ENCODE measurements at places on chromosomes 6 and 20.
A peak's percentile ranks its signal among the peaks of the same experiment; 100 is the strongest.

GRCh38 chr6:63533026-63533425, 39.3 kb upstream of the LOC128125822 start:
- no peak for DNase-seq

GRCh38 chr20:33262658-33263065, 20.4 kb upstream of the BPIFB1 start:
- DNase-seq: no peak

- DNase-seq: no peak
Measured at GRCh38 chr6:49826743-49827406, 39.5 kb downstream of the CRISP1 start.

DNA sequence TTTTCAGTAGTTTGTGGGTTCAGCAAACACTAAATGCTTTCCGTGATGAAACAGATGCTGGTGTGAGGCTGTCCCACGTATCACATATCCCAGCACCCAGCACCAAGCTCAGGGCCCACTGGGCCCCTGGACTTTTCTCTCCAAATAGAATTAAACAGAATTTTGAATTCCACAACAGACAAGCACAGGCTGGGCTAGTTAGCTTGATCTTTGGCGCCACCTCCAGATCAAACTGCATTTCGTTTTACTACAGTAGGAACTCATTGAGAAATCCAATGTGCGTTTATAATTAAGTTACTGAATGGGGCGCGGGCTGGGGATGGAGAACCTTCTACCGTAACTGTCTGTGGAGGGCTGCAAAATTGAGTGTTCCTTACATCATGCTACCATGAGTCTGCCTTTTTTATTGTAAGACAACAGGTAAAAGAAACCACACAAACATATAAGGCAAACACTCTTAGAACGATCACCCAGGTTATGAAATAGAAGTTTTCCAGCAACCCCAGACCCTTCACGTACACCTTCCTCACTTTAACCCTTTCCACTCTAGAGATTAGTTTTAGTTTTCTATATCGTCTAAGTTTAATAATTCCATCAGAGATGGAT, 107.8 kb downstream of the ZFP64 start:
- DNase-seq: peak; percentile 65

- no peak for DNase-seq
Measured at GRCh38 chr6:147065786-147066185, 138.4 kb upstream of the STXBP5 start.

DNA sequence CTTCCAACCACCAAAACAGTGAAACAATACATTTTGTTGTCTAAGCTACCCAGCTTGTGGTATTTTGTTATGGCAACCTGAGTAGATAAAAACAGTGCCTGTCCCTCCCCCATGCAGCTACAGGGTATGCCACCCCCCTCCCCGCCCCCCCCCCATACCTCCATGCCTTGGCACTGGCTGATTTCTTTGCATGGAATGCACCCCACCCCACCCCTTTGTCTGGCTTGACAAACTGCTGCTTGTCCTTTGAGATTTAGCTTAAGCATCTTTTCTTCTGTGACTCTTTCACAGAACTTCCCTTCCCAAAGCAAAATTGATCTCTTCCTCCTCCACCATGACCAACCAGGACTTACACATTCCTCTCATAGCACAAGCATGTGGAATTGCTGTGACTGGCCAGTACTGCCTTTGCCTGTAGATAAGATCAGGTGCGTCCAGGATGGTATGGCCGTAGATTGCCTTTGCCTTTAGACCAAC, 64.6 kb upstream of the ADGRF1 start:
- DNase-seq: no peak

DNA sequence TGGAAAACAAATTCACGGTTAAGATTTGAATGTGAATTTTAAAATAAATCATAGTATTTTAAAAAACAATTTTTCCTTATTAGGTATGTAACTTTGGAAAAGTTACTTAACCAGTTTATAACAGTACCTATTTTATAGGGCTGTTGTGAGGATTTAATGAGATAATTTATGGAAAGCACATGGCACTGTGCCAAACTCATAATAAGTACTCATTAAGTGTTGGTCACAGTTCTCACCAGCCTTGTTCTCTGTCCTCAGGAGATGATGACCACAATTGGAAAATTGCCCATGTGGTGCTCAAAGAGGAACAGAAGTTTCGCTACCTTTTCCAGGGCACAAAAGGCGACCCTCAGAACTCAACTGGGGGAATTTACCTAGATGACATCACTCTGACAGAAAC, 39.6 kb downstream of the MEP1A start:
- no peak for DNase-seq

- DNase-seq: no peak
Measured at GRCh38 chr6:20325641-20326421, 75.8 kb upstream of the E2F3 start.

GRCh38 chr6:64932486-64932885, 774.5 kb downstream of the EYS start:
- no peak for DNase-seq

DNA sequence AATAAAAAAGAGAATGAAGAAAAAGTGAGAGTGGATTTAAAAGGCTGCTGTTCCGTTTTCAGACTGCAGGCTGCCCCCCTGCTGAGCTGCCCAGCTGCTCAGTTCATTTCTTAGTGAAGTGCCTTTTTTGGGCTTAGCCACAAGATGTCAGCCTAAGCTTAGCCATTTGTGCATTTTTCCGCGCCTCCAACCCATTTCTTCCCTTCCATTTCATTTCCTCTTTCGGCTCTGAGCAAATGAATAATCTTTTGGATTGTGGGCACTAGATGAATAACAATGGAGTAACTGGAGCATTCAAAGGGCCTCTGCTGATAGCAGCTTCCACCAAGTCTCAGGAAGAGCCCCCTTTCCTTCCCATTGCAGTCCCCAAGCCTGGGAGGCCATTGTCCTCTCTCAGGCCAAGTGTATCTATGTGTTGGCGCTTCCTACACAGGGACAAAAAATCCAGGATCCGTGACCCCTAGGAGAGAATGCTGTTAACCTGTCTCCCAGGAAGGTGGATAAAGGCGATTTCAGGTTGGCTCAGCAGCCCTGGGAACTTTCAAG, 83.5 kb upstream of the SPTLC3 start:
- peak; percentile 44 for DNase-seq

GRCh38 chr6:52489881-52490280, 69.7 kb downstream of the EFHC1 start:
- DNase-seq: no peak

DNA sequence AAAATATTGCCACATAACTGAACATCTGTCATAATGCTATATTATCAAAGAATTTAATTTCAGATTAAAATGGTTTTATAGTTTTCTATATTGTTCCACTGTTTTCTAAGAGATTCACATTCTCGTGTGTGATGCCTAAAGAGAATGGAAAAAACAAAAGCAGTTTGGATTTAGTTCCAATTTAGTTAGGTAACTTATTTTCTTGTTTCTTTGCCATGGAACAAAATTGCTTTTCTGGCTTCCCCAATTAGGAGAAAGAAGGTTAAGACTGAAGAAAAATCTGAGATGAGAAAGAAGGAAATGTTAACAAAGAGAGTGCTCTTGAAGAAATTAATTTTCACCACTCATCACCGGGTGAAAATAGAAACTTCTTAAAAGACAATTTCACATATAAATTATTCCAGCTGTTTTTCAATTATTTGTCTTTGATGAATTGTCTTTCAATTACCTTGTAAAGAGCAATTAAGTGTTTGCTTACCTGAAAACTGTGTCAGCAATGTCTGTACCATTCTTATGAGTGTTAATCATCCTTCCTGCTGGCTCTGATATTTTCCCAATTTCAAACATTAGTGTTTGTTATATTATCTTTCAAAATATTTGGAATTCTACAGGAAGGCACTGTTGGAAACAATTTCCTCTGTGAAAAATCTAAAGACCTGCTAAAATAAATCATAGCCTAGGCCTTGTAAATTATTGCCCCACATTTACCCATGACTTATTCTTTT, 19.5 kb downstream of the PHACTR2 start:
- DNase-seq: no peak

DNA sequence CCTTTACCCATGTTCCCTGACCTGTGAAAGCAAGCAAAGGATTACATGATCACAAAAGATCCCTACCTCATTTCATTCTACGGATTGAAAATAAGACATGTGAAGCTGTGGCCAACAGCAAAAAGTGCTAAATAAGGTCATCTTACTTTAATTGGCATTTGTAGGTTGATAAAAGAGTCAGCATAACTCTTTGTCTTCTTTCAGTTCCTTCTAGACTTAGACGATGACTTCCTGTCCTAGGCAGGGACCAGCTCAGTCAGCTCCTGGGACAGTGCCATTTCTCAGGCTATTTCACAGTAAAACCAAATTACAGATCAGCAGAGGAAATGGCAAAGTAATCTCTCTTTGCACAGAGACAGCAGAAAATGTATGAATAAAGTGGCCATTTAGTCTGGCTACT, 480.7 kb downstream of the RFPL4B start:
- no peak for DNase-seq

DNA sequence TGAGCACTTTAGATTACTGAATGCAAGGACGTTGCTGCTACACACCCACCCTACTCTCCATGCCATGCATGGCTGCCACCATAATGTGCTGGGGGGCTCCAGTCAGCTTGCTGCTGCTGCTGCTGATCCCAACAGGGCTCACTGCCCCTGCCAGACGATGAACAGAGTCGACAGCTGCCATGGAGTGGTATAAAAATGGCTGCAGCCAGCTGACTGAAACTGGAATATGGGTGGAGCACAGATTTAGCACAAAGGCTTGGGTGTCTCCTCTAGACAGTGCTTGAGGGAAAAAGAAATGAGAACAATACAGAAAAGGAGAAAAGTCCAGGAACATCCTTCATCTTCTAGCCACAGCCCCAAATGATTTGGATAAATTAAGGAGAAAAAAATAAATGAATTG, 150.7 kb downstream of the PDSS2 start:
- DNase-seq: no peak

- DNase-seq: no peak
Measured at GRCh38 chr6:81383472-81383871, 369.0 kb downstream of the TENT5A start.

GRCh38 chr6:6248651-6249050, 71.8 kb downstream of the F13A1 start:
- no peak for DNase-seq

- DNase-seq: no peak
Measured at GRCh38 chr6:92122746-92123145, 1296.6 kb downstream of the EPHA7 start.

GRCh38 chr6:35089935-35090505, 51.1 kb downstream of the TCP11 start:
- DNase-seq: no peak

DNA sequence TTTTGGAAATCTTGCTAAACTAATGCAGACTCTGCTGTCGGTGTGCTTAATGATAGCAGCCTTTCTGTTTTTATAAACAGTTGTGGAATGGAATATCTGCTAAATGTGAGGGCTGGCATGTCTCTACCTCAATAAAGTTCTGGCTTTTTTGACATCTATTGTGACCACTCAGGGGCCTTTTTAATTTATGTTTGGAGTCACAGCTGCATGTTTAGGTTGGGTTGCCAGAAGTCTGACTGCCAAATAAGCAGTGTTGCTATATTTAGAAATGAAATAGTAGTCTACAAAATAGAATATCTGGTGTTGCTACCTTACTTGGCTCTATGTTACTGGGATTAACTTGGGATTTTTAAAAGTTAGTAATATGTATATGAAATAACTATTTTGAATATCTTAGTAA, 125.1 kb upstream of the LOC128125822 start:
- no peak for DNase-seq

DNA sequence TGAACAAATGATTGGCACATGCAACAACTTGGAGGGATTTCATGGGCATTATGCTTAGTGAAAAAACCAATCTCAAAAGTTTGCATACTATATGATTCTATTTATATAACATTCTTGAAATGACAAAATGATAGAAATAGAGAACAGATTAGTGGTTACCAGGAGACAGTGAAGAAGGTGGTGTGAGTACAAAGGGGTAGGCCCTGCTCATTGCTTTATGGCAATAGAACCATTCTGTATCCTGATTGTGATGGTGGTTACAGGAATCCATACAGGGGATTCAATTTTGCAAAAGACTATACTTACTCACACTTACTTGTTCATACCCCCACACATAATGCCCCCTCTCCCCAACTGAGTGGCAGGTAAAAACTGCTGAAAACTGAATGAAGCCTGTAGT, 30.2 kb upstream of the LAMA4 start:
- DNase-seq: no peak

DNA sequence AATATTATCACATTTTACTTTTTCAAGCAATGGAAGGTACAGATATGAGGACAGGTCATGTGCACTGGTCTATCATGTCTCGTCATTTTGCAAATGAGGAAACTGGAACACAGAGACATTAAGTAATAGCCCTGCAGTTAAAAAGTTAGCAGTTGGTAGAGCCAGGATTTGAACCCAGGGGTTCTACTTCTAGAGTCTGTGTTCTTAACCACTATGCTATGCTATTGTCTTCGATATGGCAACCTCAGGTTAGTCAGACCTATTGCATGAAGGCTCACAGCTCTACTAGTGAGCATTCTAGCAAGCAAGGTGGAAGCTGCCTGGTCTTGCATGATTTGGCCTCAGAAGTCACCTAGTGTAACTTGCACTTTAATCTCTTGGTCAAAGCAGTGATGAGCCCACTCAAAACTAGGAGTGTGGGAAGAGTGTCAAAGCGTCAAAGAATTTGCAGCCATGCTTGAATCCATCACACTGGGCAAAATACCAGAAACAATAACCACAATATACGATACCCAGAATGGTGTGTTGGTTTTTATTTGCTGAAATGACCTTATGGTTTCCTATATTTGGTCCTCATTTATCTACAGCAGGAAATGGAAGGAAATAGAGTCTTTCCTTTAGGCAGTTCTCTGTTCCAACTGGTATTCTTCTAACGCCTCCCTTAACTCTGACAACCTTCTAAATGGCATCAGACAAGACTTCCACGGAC, 20.4 kb upstream of the BMP2 start:
- DNase-seq: no peak

- DNase-seq: no peak
Measured at GRCh38 chr6:42598300-42598699, 34.5 kb downstream of the UBR2 start.

- DNase-seq: no peak
Measured at GRCh38 chr6:72977114-72977513, 248.2 kb downstream of the KHDC1L start.
